ENCODE measurements at places on chromosomes 2 and 18. TPM values are rescaled to one million over a fixed set of nuclear protein-coding genes. Genes with fewer than 3 reads are reported as not detected.

Gene CAPN13
- 54.3 TPM for total RNA-seq

Gene LINC00305
- total RNA-seq: not detected

Gene POTEC
- not detected for total RNA-seq

Gene ARHGEF4
- 14.0 TPM for total RNA-seq

Gene NEUROD1
- total RNA-seq: not detected

Gene LIMS3
- not detected for total RNA-seq

Gene HRH4
- total RNA-seq: not detected

Gene DNAJC5G
- not detected for total RNA-seq

Gene MTCL1
- 46.0 TPM for total RNA-seq

Gene DTYMK
- total RNA-seq: 3.5 TPM

Gene HOXD3
- total RNA-seq: 11.0 TPM

Gene GRP
- total RNA-seq: not detected

Gene PASK
- total RNA-seq: 31.7 TPM

Gene FAM124B
- total RNA-seq: 0.72 TPM

Gene ASAP2
- 35.3 TPM for total RNA-seq

Gene MAPK4
- total RNA-seq: 22.2 TPM

Gene C2orf80
- not detected for total RNA-seq

Gene EPHA4
- 20.2 TPM for total RNA-seq

Gene MOGAT1
- not detected for total RNA-seq

Gene TGIF1
- total RNA-seq: 42.0 TPM

Gene SP9
- total RNA-seq: not detected

Gene CHRND
- not detected for total RNA-seq

Gene DSEL
- 8.7 TPM for total RNA-seq

Gene DTNA
- 21.1 TPM for total RNA-seq

Gene EPB41L3
- 13.9 TPM for total RNA-seq

Gene PGAP1
- 56.9 TPM for total RNA-seq

Gene CTLA4
- 2.0 TPM for total RNA-seq

Gene DRC1
- not detected for total RNA-seq

Gene TUBA3E
- total RNA-seq: not detected

Gene SERPINB10
- not detected for total RNA-seq

Gene CCDC148
- not detected for total RNA-seq

Gene GALM
- total RNA-seq: 2.2 TPM

Gene ABCB11
- total RNA-seq: 0.18 TPM

Gene CACNB4
- 6.4 TPM for total RNA-seq

Measured in stomach (tissue), 19 donors.